Activated CD4-positive, alpha-beta T cell treated with anti-CD3 and anti-CD28 coated beads for 1 hour (primary cell): ENCODE measurements at places on chromosomes 5 and 9.

DNA sequence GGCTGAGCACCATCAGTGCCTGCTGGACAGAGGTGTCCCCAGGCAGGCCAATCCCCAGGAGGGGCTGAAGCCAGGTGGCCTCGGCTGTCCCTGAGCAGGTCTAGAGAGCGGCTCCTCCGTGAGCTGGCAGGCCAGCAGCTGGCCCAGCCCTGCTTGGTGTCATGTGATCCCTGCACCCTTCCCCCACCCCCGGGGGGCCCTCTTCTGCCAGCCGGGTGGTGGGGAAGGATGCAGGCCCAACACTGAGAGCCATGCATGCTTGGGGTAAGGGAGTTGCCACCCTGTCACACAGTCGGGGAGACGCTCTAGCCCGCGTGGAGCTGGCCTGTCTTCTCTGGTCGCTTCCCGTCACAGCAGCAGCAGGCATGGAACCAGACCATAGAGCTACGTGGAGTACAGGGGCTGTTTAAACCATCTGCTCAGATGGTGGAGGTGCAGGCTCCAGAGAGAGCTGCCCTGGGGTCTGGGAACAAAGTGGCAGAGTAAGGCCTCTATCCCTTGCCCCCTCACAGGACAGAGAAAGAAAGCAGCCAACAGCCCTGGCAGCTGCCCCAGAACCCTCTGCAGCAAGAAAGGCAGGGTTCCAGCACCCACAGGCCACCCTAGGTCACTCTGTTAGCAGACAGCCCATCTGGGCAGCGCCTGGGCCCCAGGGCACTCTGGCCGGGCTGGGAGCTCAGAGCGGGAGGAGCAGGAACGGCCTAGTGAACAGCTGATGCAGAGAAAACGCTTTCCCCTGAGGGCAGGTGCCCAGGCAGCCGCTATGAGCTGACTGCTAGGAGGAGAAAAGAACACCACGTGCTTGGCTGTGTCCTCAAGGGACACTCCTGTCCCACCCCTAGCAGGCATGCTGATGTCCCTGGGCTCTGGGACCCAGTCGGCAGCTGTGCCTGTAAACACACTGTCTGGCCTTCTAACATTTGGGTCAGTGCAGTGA is 6.8 kb downstream of the RALGDS start:
- no peak for DNase-seq

DNA sequence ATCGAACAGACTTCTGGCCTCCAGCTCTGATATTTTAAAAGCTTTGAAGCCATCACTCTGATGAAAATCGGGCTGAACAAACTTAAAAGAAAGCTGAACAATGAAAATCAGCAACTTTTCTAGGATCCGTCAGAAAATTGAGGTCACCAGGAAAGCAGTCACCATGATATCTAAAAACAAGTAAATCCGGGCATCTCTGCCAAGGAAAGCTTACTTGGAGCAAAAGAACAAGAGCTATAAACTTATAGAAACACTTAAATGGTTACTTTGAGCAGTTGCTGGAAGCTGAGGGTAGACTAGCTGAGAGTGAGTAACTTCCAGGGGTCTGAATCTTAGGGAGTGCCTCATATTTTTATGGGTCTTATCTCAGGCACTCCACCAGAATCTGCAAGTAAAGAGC is 1043.0 kb upstream of the CDH18 start:
- no peak for DNase-seq

DNA sequence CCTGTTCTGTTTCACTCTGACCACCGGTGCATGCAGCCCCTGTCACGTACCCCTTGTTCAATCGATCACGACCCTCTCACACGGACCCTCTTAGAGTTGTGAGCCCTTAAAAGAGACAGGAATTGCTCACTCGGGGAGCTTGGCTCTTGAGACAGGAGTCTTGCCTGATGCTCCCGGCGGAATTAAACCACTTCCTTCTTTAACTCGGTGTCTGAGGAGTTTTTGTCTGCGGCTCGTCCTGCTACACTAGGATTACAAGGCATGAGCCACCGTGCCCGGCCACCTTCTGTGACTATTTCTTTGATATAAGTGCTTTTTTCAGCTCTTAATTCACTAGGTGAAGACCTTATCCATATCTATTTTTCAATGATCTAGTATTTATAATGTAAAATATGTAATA is 167.5 kb downstream of the TTC39B start:
- DNase-seq: no peak

DNA sequence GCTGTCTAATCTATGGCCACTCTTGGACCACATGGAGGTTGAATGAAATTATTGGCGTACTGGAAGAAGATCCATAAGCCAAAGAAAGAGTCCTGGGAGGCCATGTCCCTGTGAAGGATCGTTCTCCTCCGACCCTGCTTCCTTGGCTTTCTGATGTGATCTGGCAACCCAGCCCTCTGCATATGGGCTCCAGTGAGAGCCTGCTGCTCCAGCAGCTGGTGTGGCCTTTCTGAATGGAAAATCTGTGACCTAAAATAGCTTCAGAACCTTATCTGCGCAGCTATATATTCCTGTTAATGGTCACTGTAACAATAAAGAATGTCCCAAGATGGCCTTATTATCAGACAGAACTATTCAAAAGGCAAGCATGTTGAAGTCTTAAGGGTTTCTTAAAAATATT is 40.2 kb upstream of the PHF2 start:
- no peak for DNase-seq

- no peak for DNase-seq
These were observed 6.9 kb upstream of the TRMT10B start for GRCh38 chr9:37746448-37747270.

GRCh38 chr9:114250235-114250568 is 72.7 kb upstream of the ORM1 start:
- DNase-seq: no peak

DNA sequence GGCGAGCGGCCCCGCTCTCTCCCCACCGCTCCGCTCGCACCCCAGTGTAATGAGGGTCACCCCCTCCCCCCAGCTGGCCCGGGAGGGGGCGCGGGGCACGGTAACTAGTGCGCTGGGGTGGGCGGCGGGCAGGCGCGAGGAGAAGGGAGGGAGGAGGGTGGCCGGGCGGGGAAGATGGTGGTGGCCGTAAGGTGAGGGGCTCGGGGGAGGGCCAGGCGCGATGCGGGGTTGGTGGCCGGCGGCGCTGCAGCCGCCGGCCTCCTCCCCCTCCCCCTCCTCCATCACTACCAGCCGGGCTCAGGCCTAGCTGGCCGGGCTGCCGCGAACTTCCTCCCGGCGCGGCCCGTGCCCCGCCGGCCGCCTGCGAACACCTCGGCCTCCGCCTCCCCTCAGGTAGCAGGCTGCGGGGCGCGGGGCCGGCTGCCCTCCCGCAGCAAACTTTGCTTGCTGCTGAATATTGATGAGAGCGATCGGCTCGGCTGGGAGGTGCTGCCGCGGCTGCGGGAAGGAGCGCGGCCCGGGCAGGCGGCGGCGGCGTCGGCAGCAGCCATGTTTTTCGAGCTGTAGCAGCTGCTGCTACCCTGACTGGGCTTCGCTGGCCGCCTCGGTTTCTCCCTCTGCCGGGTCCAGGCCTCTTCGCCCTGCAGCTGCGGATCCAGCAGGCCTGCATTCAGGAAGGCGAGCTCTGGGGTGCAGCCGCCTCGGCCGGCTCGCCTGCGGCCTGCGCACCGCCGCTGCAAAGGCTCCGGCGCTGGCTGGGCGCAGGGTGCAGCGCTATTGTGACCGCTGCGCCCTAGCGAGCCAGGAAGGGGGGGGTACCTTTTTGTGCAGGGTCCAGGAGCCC is 502 bp downstream of the NSD1 start:
- peak; percentile 28 for DNase-seq

- no peak for DNase-seq
These were observed 202.9 kb downstream of the SGCD start for GRCh38 chr5:156529892-156530291.

DNA sequence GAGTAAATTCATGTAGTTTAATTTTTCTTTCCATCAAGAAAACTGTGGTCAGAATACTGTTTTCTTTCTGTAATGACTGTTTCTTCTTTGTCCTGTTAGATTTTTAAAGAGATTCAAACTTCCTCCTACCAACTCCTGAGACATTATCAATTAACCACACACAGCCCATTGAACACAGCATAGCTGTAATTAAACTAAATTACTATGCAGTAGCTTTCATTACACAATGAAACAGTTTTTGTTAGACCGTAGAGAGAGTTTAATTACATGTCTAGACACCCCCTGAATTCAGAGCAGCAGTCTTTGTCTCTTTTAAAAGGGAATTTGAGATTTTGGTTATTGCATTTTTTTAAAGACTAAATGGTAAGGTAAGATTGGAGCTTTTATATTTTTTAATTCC is 77.5 kb downstream of the STARD4 start:
- DNase-seq: no peak

GRCh38 chr5:152329761-152330283 is 75.3 kb downstream of the NMUR2 start:
- DNase-seq: no peak

DNA sequence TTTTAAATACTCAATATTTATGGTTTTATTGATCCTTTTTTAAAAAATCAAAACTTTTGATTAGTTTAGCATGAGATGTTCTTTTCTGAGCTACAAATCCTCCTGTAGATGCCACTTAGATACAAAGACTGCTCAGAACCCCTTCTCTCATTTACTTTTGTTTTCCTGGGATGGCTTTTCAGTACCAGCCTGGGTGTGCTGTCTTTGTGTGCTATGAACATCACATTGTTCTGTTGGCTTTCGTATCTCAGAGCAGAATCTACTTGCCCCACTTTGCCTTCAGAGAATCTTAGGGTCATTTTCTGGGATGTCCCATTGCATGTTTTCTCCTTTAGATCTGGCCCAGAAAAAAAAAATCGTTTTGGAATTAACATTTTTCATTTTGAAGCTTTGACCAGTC is 85.9 kb downstream of the RASGRF2 start:
- DNase-seq: no peak

DNA sequence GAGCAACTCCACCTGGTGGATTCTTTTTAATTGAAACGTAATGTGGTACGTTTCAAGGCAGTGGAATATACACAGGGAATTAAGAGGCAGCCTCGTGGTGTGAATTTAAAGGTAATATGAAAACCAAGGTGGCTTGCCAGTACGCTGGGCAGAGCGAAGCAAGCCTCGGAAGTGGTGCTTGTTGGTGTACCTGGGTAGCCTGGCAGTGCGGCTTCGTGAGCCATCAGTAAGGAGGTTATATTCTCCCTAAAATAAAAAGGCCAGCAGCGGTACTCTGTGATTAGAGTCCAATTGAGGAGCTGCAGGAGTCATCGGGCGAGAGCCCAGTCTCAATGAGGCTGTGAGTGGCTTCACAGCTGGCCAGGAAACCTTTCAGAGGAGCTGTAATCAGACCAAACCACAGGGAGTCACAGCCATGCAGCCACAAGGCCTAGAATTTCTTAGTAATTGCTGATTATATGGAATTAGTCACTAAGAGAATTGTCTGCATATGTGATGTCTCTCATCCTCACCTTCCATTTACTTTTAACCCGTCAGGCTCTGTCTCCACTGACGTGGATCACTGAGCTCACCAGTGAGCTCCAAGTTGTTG is 57.7 kb downstream of the DCP2 start:
- DNase-seq: no peak

DNA sequence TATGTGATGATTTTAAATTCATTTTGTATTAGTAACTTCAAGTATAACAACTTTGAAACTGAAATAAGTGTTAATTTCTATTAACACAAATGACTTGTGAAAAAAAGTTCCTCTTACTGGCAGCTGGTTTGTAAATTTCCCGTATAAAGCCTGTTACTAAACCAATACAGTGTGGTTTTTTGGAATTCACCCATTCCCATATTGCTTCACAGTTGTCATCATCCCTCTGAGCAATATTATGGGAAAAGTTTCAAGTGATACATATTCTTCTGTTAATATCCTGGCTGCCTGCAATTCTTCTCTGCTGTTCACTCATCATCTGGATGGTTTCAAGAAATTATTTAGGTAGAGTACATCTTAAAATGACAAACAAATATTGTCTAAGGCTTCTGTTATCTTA is 1185.1 kb upstream of the C9orf72 start:
- no peak for DNase-seq

GRCh38 chr5:35859101-35859661 is 2.5 kb downstream of the IL7R start:
- DNase-seq: no peak

- DNase-seq: no peak
These were observed 11.0 kb upstream of the TRAF1 start for GRCh38 chr9:120937596-120937995.

DNA sequence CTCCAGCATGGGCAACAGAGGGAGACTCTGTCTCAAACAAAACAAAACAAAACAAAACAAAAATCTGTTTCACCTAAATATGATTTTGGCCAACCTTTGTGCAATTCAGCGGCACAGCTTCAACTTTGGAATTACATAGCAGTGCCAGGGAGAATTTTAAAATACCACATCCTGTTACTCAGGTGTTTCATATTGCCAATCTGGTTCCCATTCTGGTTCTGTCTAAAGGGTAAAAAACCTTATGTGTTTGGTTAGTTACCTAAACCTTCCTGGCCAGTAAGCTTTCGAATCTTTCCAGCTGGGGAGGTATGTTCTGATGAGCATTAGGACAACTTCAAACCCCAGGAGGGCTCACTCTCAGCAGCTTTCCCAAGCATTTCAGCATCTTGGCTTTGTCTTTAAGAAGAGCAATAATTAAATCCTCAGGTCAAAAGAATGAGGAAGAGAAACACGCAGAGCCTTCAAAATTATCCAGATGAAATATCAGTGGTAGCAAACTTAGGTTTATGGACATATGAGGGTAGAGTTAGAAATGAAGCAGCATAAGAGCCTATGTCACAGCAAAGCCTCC is 2.7 kb downstream of the DAB2 start:
- no peak for DNase-seq

- no peak for DNase-seq
These were observed 12.3 kb upstream of the KCNIP1 start for GRCh38 chr5:170491479-170491878.

DNA sequence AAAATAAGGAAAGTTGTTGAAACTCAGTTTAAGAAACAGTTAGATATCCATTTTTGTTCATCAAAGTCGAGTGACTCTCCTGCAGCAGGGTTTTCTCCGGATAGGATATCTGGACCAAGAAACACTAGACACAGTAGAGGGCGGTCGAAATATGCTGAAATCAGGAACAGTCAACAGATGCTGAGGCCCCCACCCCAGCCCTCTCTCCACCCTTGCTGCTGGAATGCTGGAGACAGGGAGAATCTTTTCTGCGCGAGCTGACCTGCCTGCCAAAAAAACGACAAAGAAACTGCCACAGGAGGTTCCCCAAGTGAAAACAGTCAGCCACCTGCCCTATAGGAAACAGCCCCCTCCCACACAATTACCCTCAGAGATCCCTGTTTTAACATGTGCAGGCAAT is 4.3 kb upstream of the IL13 start:
- no peak for DNase-seq
